ENCODE measurements at places on chromosomes 3 and 15.

- DNase-seq: no peak
Measured at GRCh38 chr3:26840272-26840870, 217.8 kb downstream of the LRRC3B start.

- no peak for DNase-seq
Measured at GRCh38 chr15:49327927-49328326, 95.1 kb upstream of the FGF7 start.

DNA sequence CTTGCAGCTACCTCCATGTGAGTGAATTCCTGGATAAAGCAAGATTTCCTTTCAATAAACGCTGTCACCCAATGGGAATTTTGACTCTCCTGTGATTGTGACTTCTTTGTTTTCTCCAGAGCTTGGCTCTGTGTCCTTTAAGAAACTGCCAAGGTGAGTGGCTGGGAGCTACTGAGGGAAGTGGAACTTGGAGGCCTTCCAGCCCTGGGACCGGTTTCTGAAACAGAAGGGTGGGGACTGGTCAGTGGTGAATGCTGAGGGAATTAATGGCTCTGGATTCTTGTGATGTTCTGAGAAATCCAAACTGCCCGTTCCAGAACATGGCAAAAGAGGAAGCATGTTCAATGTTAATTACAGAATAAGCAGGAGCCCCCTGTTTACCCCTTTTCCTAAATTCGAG is 41.1 kb upstream of the MYZAP start:
- no peak for DNase-seq

- no peak for DNase-seq
Measured at GRCh38 chr15:90539789-90540188, 10.1 kb downstream of the CRTC3 start.

- DNase-seq: no peak
Measured at GRCh38 chr3:181912384-181912783, 200.7 kb downstream of the SOX2 start.

GRCh38 chr3:47314056-47314764 is 31.5 kb downstream of the KLHL18 start:
- DNase-seq: no peak

- DNase-seq: no peak
Measured at GRCh38 chr3:70264122-70264780, 48.2 kb downstream of the MDFIC2 start.

GRCh38 chr15:45690581-45691260 is 55.9 kb downstream of the SQOR start:
- no peak for DNase-seq

DNA sequence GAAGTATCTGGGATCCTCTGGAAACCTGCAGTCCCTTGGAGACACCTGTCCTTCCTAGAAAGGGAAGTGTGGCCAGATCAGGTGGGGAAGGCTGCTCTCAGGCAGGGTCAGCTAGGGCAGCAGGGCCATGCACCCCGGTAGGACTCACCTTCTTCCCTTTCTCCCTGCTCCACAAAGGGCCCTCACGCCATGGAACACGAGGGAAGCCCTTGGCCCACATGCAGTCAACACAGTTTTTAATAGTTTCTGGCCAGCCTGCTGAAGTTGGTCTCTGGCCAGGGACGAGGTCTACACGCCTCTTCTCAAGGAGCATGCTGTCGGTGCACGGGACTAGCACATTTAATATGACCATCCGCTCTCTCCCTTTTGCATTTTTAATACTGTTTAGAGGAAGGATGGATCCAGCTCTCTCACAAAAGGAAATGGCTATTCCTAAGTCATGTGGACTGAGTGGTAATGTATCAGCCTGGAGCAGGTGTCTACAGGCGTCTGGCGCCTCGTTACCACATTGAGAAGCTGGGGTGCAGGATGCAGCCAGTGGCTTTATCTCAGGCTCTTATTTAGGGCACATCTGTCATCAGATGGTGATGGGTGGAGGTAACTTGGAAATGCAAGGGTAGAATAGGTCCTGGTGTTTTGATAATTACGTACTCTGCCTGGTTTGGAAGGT is 153.9 kb downstream of the KLF13 start:
- peak; percentile 62 for DNase-seq

DNA sequence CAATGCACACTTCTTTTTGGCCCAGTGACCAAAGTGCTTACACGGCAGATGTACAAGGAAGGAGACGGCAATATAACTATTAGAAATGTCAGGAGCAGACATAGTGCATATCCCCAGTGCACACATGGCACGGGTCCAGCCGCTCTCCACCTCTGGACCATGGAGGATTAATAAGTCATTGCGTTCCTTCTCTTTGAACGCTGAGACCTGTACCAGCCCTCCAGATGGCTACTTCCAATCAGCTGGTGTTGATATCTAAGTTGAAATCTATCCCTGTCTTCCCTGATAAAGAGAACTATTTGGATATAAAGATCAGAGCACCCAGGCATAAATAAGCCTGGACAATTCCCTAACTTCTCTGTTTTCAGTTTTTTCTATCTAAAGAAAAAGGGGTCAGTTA is 212.5 kb downstream of the CADPS start:
- no peak for DNase-seq

- no peak for DNase-seq
Measured at GRCh38 chr3:172106037-172106954, 66.9 kb downstream of the FNDC3B start.

DNA sequence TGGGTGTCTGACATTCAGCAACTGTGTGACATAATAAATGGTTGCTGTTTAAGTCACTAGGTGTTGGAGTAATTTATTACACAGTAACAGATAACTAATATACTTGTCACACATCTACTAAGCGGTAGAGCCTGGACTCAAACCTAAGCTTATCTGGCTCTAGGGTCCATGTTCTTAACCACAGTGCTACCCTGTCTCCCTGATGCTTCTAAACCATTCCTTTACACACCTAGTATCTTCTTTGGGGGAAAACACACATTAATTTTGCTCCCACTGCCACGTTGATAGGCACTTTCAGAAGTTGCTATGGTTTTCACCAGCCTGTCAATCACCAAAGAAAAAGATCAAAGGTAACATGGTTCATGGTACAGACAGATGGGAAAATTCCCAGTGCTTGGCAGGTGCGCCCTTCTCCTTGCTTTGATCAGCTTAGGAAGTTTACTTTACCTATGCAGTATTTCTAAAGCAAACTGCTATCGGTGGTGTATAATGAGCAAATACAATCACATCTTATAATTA is 150.8 kb downstream of the PDZRN3 start:
- no peak for DNase-seq

- no peak for DNase-seq
Measured at GRCh38 chr15:95795386-95795785, 535.1 kb upstream of the NR2F2 start.

- no peak for DNase-seq
Measured at GRCh38 chr3:72049300-72049699, 264.4 kb upstream of the PROK2 start.

GRCh38 chr15:80568298-80568697 is 126.8 kb upstream of the ABHD17C start:
- peak; percentile 50 for DNase-seq

GRCh38 chr15:63491979-63492378 is 12.4 kb upstream of the USP3 start:
- DNase-seq: no peak

GRCh38 chr15:40032125-40032839 is 6.7 kb downstream of the SRP14 start:
- DNase-seq: no peak

DNA sequence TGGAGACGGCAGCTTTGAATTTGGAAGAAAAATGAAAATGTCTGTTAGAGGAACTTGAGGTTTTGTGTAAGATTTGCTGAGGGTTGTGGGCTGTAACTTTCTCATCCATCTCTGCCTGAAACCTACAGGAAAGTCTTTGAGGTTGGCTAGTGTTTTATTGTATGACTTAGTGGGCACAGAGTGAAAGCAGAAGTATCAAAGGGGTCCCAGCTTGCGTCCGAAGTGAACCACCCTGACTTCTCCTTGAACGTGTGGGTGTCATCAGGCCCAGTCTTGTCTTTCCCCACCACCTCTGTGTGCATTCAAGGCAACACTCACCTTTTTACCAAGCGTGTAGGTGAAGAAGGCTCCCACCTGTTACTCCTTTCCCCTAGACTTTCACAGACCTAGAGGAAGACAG is 682.1 kb upstream of the CFAP20DC start:
- no peak for DNase-seq
